CD4-positive, alpha-beta T cell treated with Interleukin-4 for 1 hour (primary cell): ENCODE measurements at places on chromosomes 6 and 20.

DNA sequence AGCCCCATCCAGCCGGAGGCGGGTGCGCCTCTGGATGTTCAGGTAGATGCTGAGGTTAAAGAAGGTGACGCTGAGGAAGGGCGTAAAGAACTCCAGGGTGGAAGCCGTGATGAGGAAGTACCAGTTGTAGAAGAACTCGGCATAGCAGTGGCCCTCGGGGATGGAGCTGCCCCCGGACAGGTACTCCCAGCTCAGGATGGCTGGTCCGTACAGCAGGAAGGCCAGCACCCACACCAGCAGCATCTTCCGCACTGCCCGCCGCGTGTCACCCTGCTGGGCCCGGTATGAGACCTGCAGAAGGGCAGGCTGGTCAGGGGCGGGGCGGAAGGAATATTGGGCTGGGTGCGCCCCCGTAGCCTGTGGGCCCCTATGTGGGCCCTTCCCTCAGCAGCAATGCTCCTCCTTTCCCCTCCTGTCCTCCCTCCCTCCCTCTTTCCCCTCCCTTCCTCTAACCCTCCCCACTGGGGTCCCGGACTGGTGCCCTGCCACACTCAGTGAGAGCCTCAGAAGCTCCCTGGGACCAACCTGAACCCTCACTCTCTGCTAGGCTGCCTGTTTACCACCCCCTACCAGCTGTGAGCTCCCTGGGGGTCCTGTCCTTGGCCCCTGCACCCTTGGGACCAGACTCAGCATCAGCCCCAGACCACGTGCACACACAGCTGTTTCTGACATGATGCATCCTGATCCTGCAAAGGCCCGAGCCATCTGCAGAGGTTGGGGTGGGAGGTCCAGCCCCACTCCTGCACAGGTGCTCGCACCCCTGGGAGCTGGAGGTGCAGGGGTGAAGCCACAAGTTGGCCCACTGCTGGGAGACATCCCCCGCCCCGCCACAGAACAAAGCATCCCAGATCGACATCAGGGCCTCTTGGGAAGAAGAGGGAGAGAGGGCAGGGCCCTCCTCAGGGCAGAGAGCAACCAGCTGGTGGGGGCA is 3.2 kb downstream of the HRH3 start:
- DNase-seq, result no peak

GRCh38 chr20:2051946-2052345 is 49.7 kb upstream of the STK35 start:
- no peak for DNase-seq

DNA sequence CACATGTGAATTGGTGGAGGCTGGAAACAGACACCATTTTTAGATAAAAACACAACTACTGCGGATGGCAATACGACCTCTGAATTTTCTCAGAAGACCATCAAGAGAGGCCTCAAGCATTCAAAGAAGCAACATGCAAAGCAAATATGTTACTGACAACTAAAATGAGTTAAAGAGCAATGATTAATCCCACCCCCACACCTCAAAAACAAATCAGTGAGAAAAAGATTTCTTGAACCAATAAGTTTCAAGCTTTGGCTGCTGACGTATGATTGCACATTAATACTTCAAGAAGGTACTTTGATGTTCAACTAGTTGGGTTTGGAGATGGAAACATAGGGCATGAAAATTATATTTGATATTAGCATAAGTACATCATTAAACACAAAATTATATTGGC is 982 bp downstream of the MMUT start:
- DNase-seq, result peak; percentile 14

- peak; percentile 14 for DNase-seq
These were observed 43.4 kb upstream of the ESR1 start for GRCh38 chr6:151763938-151764680.

DNA sequence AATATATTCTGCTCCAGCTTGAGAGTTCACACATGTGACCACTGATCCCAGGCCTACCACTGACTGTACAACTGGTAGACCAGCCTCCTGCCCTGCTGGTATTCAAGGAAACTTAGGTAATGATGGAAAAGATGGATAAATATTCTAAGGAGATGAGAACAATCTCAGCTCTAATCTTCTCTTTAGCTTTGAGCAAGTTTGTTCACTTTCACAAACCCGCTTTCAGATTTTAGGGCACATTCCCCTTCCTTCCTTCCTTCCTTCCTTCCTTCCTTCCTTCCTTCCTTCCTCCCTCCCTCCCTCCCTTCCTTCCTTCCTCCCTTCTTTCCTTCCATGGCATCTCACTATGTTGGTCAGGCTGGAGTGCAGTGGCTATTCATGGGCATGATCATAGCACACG is 88.2 kb upstream of the PHACTR1 start:
- no peak for DNase-seq

DNA sequence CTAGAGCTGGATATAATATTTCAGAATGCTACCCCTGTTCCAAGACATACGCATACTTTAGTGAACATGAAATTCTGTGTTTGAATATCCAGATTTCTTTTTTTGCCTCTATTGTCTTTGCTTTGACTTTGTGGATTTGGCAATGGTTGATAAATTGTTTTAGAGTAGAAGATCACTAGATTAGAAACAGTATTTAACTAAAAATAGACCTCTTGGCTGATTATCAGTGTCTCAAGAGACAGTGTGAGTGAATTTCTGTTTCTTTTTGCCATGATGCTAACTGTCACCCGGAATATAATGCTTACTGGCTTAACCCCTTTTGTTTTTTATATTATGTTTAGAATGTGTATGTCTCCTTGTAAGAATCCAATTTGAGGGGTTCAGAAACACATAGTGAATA is 102.5 kb downstream of the PLCB1 start:
- DNase-seq, result no peak

- no peak for DNase-seq
These were observed 179.8 kb upstream of the BMP5 start for GRCh38 chr6:56055081-56055704.
